ENCODE measurements at places on chromosomes 1 and 21.

GRCh38 chr1:184033711-184034167 lies 3.8 kb downstream of the COLGALT2 start:
- DNase-seq = no peak

GRCh38 chr1:99371413-99371812 lies 107.1 kb downstream of the PLPPR4 start:
- DNase-seq = no peak

- DNase-seq = no peak
Measured at GRCh38 chr1:192811006-192811405, 2.2 kb downstream of the RGS2 start.

DNA sequence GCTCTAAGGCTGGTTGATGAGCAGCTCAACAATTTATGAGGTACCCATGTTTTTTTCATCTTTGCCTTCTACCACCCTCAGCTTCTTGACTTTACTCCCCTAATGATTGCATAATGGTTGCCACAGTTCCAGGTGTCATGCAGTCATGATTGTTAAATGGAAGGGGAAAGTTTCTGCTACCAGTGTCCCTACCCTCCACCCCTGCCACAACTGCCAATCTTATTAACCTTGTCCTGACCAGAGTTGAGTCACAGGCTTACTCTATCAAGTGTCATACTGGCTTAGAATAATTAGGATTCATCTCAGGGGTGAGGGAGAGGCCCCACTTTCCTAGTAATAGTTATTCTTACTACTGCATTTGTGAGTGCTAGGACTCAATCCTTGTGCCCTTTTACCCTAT lies 7.9 kb upstream of the FUBP1 start:
- no peak for DNase-seq

DNA sequence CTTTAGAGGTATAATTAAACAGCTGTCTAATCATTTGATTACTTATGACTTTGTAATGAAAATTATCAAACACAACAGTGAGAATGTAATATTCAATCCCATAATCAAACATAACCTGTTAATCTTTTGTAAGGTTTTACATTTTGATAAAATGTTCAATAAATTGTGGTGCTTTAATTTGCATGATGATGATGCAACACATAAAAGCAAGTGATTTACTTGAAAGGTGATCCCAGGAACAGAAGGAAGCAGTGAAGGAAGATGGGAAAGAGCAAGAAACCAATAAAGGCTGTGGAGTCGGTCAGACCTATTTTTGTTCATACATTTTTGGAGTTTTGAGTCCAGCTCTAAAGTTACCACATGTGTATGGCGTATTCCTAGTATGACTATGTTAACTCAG lies 29.6 kb downstream of the ZNF695 start:
- no peak for DNase-seq

- DNase-seq = no peak
Measured at GRCh38 chr1:225635649-225636048, 17.3 kb downstream of the ENAH start.

DNA sequence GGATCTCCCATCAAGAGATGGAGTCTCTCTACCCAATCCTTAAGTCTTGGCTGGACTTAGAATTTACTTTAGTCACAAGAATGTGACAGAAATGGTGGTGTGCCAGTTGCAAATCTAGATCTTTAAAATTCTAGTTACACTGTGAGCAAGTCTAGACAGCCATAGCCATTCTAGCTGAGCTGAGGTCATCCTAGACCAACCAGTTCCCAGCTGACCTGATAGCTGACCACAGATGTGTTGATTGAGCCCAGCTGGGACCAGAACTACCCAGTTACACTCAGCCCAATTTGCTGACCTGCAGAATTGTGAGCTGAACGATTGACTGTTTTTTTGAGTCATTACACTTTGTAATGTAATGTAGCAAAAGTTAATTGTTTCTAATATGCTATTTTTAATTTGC lies 251.8 kb downstream of the ADGRL2 start:
- no peak for DNase-seq

GRCh38 chr1:184954232-184954995 lies 19.9 kb downstream of the NIBAN1 start:
- no peak for DNase-seq

- no peak for DNase-seq
Measured at GRCh38 chr1:240423246-240423924, 188.6 kb downstream of the GREM2 start.

DNA sequence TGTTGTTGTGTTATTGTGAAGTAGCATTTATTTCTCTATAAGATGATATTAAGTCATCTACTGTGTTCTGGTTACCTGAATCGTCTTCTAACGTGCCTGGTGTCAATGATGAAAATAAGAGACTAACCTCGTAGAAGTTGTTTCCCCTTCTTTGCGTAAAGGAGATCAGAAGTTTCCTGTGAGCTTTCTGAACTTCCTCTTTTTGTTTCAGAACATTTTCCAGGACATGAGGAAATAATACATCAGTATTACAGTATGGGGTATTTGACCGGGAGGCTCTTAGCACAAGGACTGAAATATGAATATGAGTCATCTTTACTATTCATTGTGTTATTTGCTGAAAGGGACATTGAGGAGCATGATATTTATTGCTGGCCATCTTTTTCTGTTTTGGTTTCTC lies 1.3 kb downstream of the ST6GALNAC3 start:
- DNase-seq = no peak

DNA sequence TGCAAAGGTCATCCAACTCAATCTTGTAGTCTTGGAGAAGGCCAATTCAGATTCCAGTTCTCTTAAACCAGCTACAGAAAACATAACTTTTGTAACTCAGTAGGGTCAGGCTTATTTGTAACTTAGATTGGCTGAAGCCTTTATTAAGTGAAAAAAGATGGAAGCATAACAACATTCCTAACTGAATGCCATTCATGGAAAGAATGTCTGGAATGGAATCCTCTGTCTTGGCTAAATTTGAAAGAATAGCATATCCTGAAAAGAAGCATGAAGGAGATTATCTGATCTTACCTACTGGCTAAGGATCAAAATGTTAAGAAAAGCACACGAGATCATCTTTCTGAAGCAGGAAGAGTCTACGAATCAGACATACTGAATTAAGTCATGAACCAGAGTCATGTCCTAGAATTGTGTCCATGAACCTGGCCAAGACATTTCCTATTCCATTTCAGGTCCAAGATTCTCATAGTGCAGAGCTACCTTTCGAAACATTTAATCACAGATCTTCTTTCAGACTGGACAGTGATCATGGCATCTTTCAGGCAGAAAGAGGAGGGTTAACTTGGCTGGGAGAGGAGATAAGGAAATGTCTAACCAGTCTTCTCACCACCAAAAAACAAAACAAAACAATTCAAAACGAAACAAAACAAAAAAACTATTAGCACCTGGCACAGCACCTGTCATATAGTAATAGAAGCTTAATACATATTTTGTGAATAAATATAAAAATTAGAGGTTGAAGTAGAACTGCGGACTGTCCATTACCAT lies 75.6 kb downstream of the XCL2 start:
- DNase-seq = no peak

DNA sequence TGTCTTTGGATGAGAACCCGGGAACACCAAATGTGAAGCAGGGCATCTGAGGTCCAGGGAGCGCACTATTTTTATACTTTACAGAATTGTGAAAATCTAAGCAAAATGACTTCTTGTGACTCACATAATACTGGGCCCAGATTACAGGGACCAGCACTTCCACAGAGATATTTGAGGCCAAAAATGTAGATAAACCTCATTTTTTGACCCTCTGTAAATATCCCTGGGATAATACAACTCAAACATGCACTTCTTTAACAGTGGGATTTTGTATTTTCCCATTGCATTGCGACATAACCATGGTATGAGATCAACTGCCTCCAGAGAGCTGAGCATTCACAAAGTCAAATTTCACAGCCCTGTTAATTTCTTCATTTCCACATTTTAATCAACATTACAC lies 289.4 kb upstream of the ADGRL4 start:
- no peak for DNase-seq

DNA sequence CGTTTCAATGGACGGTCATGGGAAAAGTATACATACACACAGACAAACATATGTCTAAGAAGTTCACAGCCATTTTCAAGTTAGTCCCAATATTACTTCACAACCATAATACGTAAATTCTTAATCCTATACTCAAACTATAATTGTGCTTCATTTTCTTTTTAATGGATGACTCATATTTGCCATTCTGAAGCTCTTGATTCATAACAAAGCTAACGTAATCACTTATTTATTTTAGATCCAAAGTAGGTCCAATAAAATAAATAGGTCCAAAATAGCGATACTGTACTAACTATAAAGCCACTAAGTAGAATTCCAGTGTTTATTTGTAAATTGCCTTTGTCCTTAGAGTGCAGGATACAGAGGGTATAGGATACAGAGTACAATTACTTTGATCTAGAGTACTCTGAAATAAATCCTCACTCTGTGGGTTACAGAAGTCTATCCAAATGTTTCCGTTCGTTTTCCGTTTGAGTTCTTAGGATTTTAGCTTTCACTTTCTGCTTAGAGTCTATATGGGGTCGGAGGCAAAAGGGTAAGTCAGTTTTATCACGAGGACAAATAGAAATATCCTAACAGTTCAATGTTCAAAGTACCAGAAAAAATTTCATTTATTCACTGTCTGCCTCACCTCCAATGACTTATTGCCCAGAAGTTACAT lies 8.8 kb upstream of the C1orf115 start:
- DNase-seq = no peak

DNA sequence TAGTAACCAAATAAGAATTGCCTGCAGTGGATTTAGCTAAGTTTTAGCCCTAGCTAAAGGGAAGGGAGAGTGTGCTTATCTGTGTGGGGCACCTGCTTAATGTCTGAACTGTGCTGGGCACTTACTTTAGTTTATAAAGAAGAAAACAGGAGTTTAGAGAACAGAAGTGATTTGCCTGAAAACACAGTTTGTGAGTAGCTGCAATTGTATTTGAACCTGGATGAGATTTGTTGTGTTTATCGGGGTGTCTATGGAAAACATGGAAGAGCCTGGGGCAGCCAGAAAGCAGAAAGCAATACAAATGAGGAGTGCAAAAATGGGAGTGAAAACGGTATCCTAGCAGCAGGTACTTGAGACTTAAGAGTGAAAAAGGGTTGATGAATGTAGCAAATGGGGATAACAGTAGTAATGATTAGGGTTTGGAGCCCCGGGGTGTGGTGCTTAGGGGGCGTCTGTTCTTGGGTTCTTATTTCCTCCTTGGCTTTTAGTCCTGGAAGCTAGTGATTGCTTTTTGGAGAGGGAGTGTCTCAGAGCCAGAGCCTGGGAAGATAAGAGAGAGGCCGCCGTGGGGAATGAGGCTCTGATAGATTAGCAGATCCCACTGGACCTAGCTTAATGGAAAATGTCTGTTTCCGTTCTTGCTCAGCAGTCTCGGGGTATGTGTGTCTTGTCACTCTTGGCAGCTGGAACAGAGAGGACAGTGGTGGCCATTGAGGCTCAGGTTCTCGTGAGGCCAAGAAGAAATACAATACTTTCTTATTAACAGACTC lies 5.6 kb downstream of the PRCC start:
- DNase-seq = no peak

- no peak for DNase-seq
Measured at GRCh38 chr1:186782791-186783190, 46.0 kb upstream of the PLA2G4A start.

DNA sequence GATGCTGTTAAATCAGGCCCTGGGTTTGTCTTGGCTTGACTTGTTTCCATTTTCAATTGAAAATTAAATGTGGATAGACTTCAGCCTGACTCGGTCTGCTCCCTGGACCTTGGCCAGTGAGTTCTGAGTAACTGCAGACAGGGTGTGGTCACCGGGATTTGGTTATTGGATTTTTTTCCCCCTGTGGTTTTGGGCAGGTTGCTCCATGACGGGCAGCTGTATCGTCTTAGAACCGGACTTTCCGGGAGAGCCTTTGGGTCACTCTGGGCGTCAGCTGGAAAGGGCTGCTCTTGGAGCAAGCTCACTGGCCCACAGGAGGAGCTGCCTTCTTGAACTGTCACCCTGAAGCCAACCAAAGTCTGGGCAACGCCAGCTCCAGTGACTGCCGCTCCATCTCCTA lies 75.0 kb downstream of the CLIC6 start:
- no peak for DNase-seq

- DNase-seq = no peak
Measured at GRCh38 chr21:37531431-37531932, 164.9 kb downstream of the DYRK1A start.
